Stimulated activated memory B cell treated with anti-CD40 and anti-IgM and Interleukin-4, amounts not matched to agents 10 μg/mL and 1 μg/mL and 100 μg/mL, for 72 hours (primary cell): ENCODE measurements at places on chromosomes 7 and 10.
A peak's percentile ranks its signal among the peaks of the same experiment; 100 is the strongest.

- peak; percentile 68 for ATAC-seq
Observed at GRCh38 chr7:44431091-44431608, 59.3 kb downstream of the NUDCD3 start.

GRCh38 chr7:100247152-100247757, 27.5 kb downstream of the PVRIG start:
- no peak for ATAC-seq

- no peak for ATAC-seq
Observed at GRCh38 chr10:119357412-119358151, 150.2 kb downstream of the GRK5 start.

DNA sequence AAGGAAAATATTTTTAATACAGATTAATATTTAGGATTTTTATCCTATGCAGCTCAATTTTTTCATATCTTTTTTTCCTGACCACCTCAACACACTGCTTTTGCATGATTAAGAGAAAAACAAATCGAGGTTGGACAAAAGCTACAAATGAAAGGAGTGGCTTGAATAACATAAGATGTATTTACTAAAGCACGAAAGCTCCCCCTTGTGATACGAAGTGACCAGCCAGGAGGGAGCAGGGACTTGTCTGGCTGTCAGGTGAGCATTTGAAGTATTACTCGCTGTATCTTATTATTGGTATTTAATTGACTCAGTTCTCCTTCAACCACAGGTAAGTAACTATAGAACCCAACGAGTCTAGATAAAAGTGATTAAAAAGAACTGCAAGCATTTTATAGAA, 265.2 kb upstream of the PHF14 start:
- ATAC-seq: no peak

DNA sequence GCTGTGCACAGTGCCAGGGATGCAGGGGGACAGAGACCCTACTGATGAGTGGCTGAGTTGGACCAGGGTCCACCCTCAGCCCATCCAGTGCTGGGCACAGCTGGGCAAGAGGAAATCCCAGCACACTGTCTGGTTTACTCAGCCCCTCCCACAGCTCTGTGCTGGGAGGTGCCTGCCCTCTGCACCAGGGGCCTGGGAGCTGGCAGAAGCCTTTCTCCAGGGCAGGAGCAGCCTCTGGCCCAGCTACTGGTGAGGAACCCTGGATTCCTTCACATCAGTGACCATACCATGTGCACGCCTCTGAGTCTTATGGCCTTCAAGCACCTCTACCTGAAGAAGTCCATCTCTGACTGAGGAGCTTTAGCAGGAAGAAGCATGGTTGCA, 25.9 kb upstream of the C10orf71 start:
- peak; percentile 60 for ATAC-seq

DNA sequence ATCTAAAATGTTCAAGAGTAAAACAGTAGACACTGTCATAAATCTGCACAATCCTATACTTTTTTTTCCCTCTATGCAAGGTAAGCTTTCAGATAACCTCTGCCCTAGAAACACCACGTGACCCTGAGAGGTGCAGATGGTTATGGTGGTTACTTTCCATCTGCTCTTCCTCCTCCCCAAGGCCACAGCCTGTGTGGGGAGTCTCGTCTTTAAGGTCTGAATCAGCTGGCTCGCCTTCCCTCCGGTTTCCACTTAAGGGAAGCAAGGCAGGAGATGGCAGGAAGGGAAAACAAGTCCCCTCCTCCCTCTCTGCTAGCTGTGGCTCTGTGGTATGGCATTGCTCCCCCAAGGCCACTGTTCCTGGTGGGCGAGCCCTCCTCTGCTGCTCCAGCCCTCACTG, 181.8 kb downstream of the GLI3 start:
- no peak for ATAC-seq

- no peak for ATAC-seq
Observed at GRCh38 chr7:133688483-133689239, 435.8 kb downstream of the EXOC4 start.

DNA sequence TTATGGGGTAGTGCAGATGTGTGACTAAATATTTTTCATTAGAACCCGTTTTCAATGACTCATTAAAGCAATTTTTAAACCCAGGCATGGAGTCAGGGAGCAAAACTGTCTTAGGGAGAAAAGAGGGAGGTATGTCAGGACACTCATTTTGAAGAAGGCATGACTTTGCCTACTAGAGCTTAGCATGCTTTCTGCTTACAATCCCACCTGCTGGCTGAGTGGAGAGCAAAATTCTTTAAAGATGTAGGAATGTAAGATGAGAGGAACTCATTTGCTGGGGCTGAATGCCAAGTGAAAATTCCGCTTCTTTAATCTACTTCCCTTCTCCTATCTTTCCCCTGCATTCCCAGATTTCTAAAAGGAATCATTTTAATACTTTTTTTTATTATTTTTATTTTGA, 232.6 kb downstream of the GALNT17 start:
- ATAC-seq: no peak
